Renal cortical epithelial cell (primary cell): ENCODE measurements at places on chromosomes 4 and X. TPM values are rescaled to one million over a fixed set of nuclear protein-coding genes. Genes with fewer than 3 reads are reported as not detected.

Gene PABPC1L2A
- total RNA-seq: not detected in 2 replicates

Gene SYP
- 0.10 and 0.52 TPM in 2 replicates for total RNA-seq

Gene CCDC160
- total RNA-seq: 3.0 TPM in 1 of 2 replicates, not detected in the other

Gene FAM9A
- total RNA-seq: not detected in 2 replicates

Gene NAT8L
- 0.17 and 1.2 TPM in 2 replicates for total RNA-seq

Gene CYP2U1
- total RNA-seq: 11.8 and 12.2 TPM in 2 replicates

Gene IL1RAPL1
- total RNA-seq: 0.05 TPM in 1 of 2 replicates, not detected in the other

Gene DDX53
- total RNA-seq: not detected in 2 replicates

Gene POLA1
- 9.8 and 11.3 TPM in 2 replicates for total RNA-seq

Gene DDX60
- total RNA-seq: 23.9 and 43.2 TPM in 2 replicates

Gene USP27X
- total RNA-seq: 1.9 and 4.6 TPM in 2 replicates

Gene ASMT
- not detected in 2 replicates for total RNA-seq

Gene DMP1
- not detected in 2 replicates for total RNA-seq

Gene C4orf51
- not detected in 2 replicates for total RNA-seq

Gene VCX
- total RNA-seq: not detected in 2 replicates

Gene AFF2
- 0.35 and 1.3 TPM in 2 replicates for total RNA-seq

Gene SMC1A
- total RNA-seq: 6.8 and 40.7 TPM in 2 replicates

Gene ARX
- not detected in 2 replicates for total RNA-seq

Gene GLRA2
- total RNA-seq: under 0.01 and 0.10 TPM in 2 replicates

Gene XKRX
- 0.17 and 0.30 TPM in 2 replicates for total RNA-seq

Gene VCX3A
- not detected in 2 replicates for total RNA-seq

Gene DDIT4L
- total RNA-seq: 3.9 and 8.2 TPM in 2 replicates

Gene MAGEC1
- total RNA-seq: not detected in 2 replicates

Gene ARHGAP6
- 3.1 and 9.4 TPM in 2 replicates for total RNA-seq

Gene SLC16A2
- total RNA-seq: 5.9 and 19.5 TPM in 2 replicates

Gene CDS1
- total RNA-seq: 7.6 and 20.1 TPM in 2 replicates

Gene CFAP299
- total RNA-seq: 0.25 and 1.6 TPM in 2 replicates

Gene RHOH
- total RNA-seq: not detected in 2 replicates

Gene FAM9C
- total RNA-seq: not detected in 2 replicates
